ENCODE measurements at places on chromosomes 13 and 19.

- DNase-seq, result no peak
Measured at GRCh38 chr13:24341439-24341838, 32.1 kb downstream of the C1QTNF9 start.

- DNase-seq, result no peak
Measured at GRCh38 chr19:6632002-6632621, 37.8 kb downstream of the TNFSF14 start.

- no peak for DNase-seq
Measured at GRCh38 chr19:10861103-10861651, 10.2 kb upstream of the CARM1 start.

DNA sequence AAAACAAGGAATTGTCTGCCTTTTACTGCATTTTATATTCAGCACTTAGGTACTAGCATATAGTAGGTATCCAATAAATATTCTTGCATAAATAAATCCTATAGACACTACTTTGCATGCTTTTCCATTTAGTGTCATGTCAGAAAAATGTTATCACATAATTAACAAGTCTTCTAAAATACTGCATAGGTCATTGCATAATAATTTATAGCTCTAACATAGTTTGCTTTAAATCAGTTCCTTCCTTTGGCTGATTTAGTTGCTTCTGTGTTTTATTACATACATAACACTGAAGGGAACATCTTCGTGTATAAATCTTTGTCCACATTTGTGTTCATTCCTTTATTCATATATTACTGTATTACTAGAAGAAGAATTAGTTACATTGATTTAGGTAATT is 36.2 kb downstream of the WASF3 start:
- no peak for DNase-seq

- DNase-seq, result no peak
Measured at GRCh38 chr19:40702337-40703012, 12.0 kb upstream of the NUMBL start.

DNA sequence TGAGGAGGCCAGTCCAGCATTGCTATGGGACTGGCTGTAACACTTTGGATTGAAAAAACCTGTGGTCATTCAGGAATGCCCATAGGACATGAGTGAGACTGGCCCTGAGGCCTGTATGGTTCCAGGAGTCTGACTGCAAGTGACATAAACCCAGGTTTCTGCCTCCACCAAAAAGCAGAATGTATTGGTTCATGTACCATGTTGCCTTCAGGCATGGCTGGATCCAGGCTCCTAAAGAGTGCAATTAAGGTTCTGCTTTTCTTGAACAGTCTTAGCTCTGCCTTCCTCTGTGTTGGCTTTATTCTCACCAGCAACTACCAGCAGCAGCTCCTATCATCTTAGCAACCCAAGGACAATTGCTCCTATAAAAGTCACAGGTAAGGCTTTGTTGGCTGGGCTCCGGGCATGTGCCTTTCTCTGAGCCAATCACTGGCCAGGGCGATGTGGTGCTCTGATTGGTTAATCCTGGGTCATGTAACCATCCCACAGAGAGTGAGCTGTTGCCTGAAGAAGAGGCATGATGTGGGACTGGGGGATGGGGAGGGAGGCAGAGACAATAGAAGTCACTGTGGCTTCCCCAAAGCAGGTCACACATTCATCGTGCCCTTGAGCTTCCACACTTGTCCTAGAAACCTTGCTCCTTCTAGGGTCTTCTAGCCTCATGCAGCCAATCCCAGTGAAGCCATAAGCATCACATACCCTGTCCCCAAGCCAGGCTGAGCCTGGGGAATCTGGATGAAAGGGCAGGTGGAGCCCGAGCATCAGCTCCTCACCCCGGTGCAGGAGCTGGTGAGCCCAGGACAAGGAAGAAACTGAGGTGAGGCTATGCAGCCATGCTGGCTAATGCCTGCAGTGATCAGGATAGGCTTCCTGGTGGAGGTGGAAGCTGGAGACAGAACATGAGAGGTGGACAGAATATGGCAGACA is 123.9 kb downstream of the URI1 start:
- DNase-seq, result no peak

DNA sequence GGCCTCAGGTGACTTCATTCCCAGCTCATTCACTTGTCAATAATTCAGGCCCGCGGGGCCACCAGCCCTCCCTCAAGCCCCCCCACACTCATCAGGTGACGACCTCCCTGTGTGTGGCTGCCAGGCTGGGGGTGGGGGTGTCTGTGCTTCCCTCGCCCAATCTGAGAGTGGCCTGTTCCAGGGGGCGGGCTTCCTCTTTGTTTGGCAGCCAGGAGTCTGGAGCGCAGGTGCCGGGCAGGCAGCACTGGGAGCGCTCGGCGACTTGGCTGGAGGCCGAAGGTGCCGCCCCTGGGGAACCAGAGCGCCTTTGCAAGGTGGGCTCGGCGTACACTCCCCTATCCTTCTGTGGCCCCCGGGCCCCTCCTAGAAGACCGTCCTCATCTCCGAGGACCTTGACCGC is 5.4 kb upstream of the ZNF98 start:
- no peak for DNase-seq

DNA sequence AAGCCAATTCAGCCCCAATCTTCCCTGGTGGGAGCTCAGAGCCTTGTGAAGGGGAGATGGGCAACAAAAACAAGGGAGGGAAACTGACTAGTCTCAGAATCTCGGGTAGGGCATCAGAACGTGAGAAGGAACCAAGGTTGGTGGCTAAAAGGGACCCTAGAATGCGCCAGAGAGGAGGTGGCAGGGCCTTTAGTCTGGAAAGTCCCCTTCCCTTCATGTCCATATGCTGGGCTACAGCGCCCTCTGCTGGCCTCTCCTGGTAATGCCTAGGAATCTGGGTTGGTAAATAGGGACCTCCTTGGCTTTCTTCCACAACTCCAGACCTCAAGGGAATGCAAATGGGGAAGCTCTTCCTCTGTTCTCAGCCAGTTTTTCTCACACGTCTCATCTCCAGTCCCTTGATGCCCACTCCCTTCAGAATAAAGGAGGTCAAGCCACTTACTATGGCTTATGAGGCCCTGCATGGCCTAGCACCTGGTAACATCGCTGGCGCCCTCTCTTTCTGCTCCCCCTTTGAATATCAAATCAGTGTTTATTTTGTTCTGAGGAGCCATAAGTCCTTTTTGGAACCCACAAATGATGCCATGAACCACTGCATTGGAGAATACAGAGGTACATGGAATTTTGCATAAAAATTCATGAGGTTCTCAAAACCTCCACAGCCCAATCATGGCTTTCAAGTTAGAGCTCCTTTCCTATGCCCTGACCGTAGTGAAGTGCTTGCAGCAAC is 1.4 kb upstream of the CCDC97 start:
- peak; percentile 98 for DNase-seq

DNA sequence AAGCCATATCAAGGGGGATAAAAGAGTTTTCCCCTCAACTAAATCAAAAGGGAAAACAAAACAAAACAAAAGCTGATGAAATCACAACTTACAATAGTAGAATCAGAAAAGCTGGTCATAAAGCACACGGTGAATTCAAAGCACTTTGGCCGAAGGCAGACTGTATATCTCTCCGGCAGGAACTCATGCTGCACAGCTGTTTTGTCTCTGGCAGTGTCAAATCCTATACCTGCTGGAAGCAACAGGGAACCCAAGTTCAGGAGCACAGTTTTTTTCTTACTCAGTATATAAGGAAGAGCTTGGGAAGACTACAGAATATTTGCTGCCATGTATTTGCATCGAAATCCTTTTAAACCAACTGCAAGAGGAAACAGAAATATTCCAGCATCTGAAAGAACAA is 213.7 kb downstream of the RFC3 start:
- DNase-seq, result no peak

GRCh38 chr13:41053384-41053826 is 7.9 kb upstream of the WBP4 start:
- DNase-seq, result peak; percentile 66

GRCh38 chr13:51958217-51958547 is 53.1 kb downstream of the ATP7B start:
- DNase-seq, result no peak

GRCh38 chr13:111337741-111338140 is 17.3 kb downstream of the TEX29 start:
- no peak for DNase-seq

GRCh38 chr19:36046443-36047050 is 7.5 kb downstream of the THAP8 start:
- no peak for DNase-seq

- peak; percentile 72 for DNase-seq
Measured at GRCh38 chr13:32150794-32151193, 119.2 kb downstream of the FRY start.

- DNase-seq, result no peak
Measured at GRCh38 chr19:50377051-50377461, 799 bp downstream of the NR1H2 start.

- DNase-seq, result peak; percentile 91
Measured at GRCh38 chr19:531009-531752, 379 bp upstream of the CDC34 start.
